GM12892 (cell line): ENCODE measurements at places on chromosomes 12 and 14.

- no peak for DNase-seq
Observed at GRCh38 chr14:106286697-106287290, 760.4 kb downstream of the TMEM121 start.

DNA sequence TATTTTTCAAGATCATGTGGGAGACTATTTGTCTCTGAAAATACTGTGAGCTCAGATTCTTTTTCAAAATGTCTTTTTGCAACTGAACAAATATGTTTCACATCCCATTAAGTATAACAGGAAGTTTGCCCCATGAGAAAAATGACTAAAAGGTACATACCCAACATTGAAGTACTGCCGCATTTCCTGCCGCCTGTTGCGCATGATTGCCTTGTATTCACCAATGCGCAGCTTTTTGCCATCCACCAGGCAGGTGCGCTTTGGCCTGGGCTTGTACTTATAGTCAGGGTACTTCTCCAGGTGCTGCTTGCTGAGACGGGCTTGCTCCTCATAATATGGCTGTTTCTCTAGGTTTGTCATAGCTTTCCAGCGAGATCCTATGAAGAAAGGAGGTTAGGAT is 413.2 kb downstream of the SOX5 start:
- no peak for DNase-seq

- no peak for DNase-seq
Observed at GRCh38 chr12:42182394-42182793, 37.7 kb upstream of the GXYLT1 start.

DNA sequence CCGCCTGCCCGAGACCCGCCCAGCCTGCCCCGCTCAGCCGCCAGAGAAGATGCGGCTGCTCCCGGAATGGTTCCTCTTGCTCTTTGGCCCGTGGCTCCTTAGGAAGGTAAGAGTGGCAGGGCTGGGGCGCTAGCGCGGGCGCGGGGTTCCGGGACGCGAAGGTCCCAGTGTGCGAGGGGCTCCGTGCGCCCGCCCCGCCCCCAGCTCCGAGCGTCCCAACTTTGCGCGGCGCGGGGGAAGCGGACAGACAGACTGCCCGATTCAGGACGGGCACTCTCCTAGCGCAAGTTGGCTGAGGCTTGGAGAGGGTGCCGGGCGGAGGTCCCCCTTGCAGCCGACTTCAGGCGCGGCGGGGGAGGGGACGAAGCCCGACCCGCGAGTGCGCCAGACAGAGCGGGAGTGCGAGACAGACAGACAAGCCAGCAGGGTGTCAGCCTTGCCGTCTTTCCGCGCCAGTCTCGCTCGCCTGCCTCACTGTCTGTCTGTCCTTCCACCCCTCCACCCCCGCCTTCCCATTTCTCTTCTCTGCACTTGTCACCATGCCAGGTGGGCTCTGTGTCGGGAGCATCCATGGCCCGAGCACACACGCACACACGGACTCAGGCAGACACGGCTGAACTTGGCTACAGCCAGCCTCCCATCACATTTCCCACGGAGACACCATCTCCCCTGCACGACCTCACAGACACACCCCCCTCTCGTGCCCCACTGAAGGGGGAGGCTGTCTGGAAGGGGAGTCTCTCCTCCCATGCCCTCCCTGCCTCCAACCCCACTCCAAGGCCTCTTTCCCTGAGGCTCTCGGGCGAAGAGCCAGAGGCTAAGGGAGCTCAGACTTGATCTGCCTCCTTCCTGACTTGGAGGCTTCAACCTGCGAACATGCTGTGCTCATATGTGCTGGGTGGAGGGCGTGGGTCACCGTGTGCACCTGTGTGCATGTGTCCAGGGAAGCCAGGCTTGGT is 606 bp downstream of the NXPH4 start:
- no peak for DNase-seq

GRCh38 chr14:47466916-47467315 is 208.5 kb downstream of the MDGA2 start:
- DNase-seq, result no peak

- no peak for DNase-seq
Observed at GRCh38 chr12:48903363-48903981, 21.8 kb downstream of the FKBP11 start.

GRCh38 chr12:102425109-102426039 is 55.0 kb downstream of the IGF1 start:
- no peak for DNase-seq

GRCh38 chr12:99906786-99907579 is 77.8 kb downstream of the ANKS1B start:
- DNase-seq, result no peak

DNA sequence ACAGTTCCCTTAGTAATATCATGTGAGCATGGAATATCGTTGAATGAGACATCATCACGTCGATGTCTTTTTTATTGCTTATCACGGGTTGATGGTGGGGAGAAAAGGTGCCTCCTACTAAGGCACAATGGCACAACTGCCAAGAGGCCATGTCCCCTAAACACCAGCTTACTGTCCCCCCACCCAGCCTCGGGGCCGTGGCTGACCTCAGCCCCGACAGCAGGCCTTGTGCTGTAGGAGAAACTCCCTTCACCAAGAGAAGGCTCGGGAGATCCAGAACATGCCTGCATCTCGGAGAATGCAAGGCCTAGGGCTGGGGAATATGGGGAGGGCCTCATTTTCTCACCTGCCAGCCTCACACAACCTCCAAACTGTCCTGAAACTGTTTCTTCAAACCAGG is 22.8 kb downstream of the ZFP36L1 start:
- no peak for DNase-seq

GRCh38 chr12:88960213-88960878 is 380.1 kb upstream of the KITLG start:
- no peak for DNase-seq

- DNase-seq, result no peak
Observed at GRCh38 chr14:68801631-68802030, 8.8 kb upstream of the ZFP36L1 start.

DNA sequence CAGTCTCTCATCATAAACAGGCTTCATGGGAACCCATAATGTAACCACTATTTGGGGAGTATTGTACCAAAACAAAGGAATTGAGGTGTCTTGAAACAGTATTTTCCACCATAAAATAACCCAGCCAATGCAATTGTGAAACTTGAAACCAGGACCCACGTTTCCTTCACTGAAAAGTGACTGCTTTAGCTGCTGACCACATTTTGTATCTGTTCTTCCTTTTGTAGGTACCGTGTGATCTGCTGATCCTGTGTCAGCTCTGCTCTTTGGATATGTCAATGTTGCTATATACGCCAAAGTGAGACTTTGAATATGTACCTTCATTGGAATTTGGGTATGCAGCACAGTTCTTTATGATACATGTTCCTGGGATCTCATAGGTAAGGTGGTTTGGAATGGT is 95.1 kb upstream of the CNTN1 start:
- DNase-seq, result no peak

DNA sequence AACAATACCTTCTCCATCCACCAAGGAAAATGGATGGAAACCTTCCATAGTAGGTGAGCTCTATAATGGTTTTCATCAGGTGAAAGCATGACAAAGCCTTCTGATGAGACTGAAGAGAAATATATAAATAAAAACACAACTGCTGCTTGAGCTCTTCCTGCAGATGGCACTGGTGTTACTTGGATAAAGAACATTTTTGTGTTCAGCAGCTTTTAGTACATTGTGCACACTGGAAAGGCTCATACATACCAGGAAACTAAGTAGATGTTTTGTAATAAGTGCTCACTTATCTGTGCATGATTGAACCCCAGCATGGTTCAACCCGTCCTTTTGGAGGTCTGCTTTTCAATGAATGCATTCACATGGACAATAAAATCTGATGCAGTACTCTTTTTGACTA is 357.3 kb upstream of the MIS18BP1 start:
- no peak for DNase-seq

DNA sequence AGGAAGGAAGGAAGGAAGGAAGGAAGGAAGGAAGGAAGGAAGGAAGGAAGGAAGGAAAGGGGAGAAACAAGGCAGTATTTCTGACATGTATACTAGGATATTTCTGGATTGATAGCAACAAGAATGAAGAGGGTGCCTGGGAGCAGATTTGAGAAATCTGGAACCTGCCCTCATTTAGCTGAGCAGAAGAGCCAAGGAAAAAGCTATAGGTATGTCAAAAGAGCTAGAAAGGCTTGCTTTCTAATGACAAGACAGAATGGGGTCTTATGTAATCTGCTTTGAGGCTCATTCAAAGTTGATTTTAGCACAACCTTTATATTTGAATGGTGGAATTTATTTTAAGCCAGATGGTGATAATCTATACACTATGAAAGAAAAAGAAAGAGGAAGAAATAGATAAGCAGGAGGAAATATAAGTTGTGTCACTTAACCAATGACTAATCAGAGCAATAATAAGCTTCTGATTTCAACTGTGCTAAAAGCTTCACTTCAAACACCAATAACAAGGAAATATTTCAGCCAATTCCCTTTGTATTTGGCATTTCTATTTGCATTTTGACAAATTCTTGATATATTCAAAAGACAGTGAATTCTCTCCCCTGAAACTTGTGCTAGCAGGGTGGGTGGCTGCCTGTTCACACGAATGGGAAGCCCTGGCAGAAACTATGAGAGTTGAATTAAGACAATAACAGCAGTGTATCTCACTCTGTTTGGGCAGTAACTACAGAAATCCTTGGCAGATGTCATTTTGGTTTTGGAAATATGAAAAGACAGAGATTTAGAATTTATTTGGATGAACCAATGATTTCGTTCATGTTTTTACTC is 76.3 kb upstream of the FLRT2 start:
- DNase-seq, result no peak

DNA sequence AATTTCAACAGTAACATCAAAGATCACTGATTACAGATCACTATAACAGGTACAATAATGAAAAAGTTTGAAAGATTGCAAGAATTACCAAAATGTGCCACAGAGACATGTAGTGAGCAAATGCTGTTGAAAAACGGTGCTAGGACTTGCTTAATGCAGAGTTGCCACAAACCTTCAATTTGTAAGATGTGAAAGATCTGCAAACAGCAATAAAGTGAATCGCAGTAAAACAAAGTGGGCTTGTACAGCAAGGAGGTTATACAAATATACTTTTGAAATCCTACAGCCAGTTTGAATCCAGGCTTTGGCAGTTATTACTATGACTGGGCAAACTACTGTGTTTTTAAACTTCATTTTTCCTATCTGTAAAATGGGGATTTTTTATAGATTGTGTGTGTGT is 1.0 kb upstream of the PLEKHA5 start:
- DNase-seq, result no peak

- no peak for DNase-seq
Observed at GRCh38 chr12:124720681-124721500, 142.8 kb downstream of the SCARB1 start.

DNA sequence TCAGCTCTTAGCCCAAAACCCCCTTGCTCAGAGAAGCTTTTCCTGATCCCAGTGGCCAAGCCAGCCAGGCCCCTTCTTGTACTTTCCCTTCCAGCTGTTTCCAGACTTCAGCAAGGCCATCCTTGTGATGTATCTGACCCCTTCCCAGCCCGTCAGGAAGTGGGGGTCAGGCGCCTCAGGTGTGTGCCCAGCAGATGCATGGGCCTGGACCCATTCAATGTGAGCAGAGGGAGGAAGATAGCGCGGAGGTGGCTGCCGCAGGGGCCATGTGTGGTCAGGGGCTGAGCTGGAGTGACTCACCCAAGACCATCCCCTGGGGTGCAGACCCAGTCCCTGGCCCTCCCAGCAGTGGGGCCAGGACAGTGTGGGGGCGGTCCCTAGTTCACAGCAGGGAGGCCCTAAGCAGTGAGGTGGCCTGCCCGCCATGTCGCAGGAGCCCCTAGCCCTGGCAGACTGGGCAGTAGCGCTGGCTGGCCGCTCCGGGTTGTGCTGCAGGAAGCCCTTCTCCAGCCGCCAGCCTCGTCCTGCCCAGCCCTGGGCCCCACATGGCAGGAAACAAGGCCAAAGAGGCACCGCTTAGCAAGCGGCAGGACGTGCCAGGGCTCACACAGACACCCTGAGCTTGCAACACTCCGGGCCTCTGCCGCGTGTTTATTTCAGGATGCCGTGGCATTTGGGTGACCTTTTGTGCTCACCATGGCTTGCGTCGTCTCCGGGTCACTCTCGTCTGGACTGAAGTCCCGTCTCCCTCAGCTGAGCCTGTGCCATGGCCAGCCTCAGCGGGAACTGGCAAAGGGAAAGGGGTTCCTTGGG is 12.0 kb downstream of the ADSS1 start:
- DNase-seq, result no peak

- no peak for DNase-seq
Observed at GRCh38 chr12:104485651-104486362, 29.1 kb downstream of the CHST11 start.

DNA sequence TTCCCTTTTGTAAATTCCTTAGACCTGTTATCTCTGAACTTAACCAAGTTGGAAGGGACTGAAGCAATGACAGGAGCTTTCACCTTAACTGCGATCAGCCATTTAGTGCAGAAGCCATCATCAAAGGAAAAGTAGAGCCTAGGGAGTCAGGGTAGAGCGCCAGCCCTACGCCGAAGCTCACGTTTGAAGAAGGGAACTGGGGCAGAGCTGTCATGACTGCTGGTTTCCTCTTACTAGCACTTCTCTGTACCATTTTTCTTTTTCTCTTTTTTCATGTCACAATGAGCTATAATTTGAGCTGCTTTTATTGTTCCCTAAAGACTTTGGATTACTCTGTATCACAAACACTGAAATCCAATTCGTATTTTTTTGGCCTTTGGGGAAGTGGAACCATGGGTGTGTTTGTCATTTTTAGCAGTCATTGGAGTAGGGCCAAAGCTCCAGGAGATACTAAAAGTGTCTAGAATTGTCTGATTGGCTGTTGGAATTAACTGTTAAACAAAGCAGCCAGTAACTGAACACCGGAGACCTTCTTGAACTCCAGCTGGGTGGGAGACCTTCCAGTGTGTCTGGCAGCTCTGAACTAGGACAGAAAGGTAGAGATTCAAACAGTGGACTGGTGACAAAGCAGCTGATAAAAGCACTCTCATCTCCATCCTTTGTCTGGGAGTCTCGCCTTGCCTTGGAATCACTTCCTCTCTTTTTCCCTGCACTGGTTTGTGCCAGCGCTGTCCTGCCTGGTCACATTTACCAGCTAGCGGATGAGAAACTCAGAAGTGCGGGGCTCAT is 9.1 kb downstream of the MTRFR start:
- no peak for DNase-seq

GRCh38 chr12:106048016-106048415 is 90.7 kb downstream of the NUAK1 start:
- no peak for DNase-seq

- DNase-seq, result no peak
Observed at GRCh38 chr12:11896417-11896929, 174.3 kb upstream of the BCL2L14 start.

- no peak for DNase-seq
Observed at GRCh38 chr14:103418481-103418818, 33.2 kb downstream of the MARK3 start.

DNA sequence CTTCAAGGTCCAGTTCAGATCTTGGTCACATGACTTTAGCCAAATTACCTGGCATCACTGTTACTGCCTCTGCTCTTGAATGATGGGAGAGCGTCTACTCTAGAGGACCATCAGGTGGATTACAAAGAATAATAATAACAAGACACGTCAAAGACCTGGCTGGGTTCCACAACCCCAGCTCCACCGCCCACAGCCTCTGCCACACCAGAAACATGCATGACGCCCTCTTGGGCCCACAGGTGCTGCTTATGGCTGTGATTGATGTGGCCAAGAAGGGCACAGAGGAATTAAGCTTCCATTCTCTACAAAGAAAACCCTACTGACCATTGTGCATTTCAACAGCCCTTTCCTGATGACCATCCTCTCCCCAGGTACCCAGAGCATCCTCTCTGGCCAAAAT is 18.2 kb downstream of the SERPINA3 start:
- no peak for DNase-seq

GRCh38 chr12:76811976-76812375 is 48.1 kb downstream of the ZDHHC17 start:
- no peak for DNase-seq
